ENCODE measurements at places on chromosomes 2 and 18. TPM values are rescaled to one million over a fixed set of nuclear protein-coding genes. Genes with fewer than 3 reads are reported as not detected.
A peak's percentile ranks its signal among the peaks of the same experiment; 100 is the strongest.

DNA sequence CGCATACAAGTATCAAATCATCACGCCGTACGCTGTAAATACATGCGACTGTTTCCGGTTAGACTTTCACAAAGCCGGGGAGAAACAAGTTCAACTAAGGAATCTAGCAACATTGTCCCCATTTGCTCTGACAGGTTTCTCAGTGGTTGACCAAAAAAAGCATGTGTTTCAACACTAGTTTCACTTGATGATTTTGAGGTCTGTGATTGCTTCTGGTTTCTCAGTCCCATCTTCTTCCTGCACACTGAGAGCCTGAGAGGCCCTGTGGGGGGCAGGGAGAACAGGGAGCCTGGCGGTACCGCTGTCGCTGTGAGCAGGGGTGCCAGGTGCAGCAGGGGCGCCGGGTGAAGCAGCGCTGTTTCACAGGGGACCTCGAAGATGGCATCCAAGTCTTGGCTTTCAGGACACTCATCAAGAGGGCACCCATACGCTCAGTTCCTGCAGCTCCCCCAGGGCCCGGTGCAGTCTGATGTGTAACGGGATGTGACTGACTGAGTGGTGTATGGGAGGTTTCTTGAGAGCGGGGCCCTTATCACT lies 270.9 kb downstream of the TWIST2 start:
- no peak for DNase-seq
- peaks cover 3% of the 10 kb centered on the region for H3K27me3 ChIP-seq
- peaks cover 9% of the 10 kb centered on the region for H3K4me1 ChIP-seq
- H3K4me3 ChIP-seq = peak overlapping the region; percentile 2
- H3K36me3 ChIP-seq = peaks cover 10% of the 10 kb centered on the region
- H3K27ac ChIP-seq = peak overlapping the region; percentile 3

DNA sequence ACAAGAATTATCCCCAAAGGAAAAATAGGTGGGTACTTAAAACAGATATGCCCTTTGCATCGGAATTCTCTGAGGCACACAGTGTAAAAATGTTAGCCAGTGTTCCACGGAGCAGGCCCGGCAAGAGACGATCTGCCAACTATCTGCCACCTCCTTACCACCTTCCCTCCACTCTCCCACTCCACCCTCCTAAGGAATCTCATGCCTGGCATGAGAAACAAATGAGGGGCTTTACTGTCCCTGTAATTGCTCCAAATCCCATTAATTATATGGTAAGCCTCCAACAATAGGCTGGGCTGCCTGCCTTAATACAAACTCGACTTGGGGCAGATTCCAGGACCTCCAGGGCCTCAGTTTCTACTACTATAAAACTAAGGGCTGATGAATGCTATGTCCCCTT lies 102.3 kb downstream of the ZBTB7C start:
- H3K4me3 ChIP-seq = no peak overlapping the region
- peaks cover 7% of the 10 kb centered on the region for H3K27me3 ChIP-seq
- DNase-seq = no peak
- no peak overlapping the region for H3K27ac ChIP-seq
- no peaks in the 10 kb centered on the region for H3K36me3 ChIP-seq
- no peaks in the 10 kb centered on the region for H3K4me1 ChIP-seq

GRCh38 chr2:54559006-54559445 lies 102.9 kb downstream of the SPTBN1 start:
- peaks cover 3% of the 10 kb centered on the region for H3K27me3 ChIP-seq
- no peak for DNase-seq
- H3K27ac ChIP-seq = peak overlapping the region; percentile 88
- H3K4me3 ChIP-seq = peak overlapping the region; percentile 90
- peaks cover 89% of the 10 kb centered on the region for H3K4me1 ChIP-seq

GRCh38 chr2:233142355-233142897 lies 82.3 kb downstream of the INPP5D start:
- no peaks in the 10 kb centered on the region for H3K27me3 ChIP-seq
- DNase-seq = peak; percentile 16
- H3K27ac ChIP-seq = peak overlapping the region; percentile 73
- no peak overlapping the region for H3K4me3 ChIP-seq

GRCh38 chr18:57846258-57846657 lies 43.1 kb upstream of the ATP8B1 start:
- H3K36me3 ChIP-seq = peaks cover 3% of the 10 kb centered on the region
- H3K4me3 ChIP-seq = no peak overlapping the region
- no peak for DNase-seq

DNA sequence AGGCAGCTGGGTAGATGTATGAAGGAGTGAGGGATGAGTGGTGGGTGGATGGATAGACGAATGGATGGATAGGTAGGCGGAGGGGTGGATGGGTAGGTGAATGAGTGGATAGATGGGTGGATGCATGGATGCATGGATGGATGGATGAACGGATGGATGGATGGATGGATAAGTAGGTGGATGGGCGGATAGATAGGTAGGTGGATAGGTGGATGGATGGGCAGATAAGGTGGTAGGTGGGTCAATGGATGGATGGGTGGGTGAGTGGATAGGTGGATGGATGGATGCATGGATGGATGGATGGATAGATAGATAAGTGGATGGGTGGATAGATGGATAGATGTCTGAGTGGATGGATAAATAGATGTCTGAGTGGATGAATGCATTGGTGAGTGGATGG lies 30.1 kb downstream of the MLPH start:
- H3K4me3 ChIP-seq = no peak overlapping the region
- H3K27ac ChIP-seq = no peak overlapping the region
- H3K27me3 ChIP-seq = no peaks in the 10 kb centered on the region
- DNase-seq = no peak
- H3K36me3 ChIP-seq = no peaks in the 10 kb centered on the region
- no peaks in the 10 kb centered on the region for H3K4me1 ChIP-seq

- H3K27ac ChIP-seq = no peak overlapping the region
- no peak overlapping the region for H3K4me3 ChIP-seq
- no peaks in the 10 kb centered on the region for H3K36me3 ChIP-seq
- no peak for DNase-seq
Observed at GRCh38 chr2:965640-966147, 15.0 kb downstream of the SNTG2 start.

GRCh38 chr18:23105581-23106219 lies 29.6 kb upstream of the CABLES1 start:
- H3K36me3 ChIP-seq = no peaks in the 10 kb centered on the region
- H3K4me3 ChIP-seq = no peak overlapping the region
- no peak for DNase-seq
- no peak overlapping the region for H3K27ac ChIP-seq
- H3K27me3 ChIP-seq = peaks cover 5% of the 10 kb centered on the region
- H3K4me1 ChIP-seq = no peaks in the 10 kb centered on the region

- H3K4me3 ChIP-seq = no peak overlapping the region
- no peaks in the 10 kb centered on the region for H3K4me1 ChIP-seq
- DNase-seq = no peak
- no peaks in the 10 kb centered on the region for H3K36me3 ChIP-seq
- peaks cover 2% of the 10 kb centered on the region for H3K27me3 ChIP-seq
Observed at GRCh38 chr18:11868230-11868629, 17.0 kb downstream of the CHMP1B start.

DNA sequence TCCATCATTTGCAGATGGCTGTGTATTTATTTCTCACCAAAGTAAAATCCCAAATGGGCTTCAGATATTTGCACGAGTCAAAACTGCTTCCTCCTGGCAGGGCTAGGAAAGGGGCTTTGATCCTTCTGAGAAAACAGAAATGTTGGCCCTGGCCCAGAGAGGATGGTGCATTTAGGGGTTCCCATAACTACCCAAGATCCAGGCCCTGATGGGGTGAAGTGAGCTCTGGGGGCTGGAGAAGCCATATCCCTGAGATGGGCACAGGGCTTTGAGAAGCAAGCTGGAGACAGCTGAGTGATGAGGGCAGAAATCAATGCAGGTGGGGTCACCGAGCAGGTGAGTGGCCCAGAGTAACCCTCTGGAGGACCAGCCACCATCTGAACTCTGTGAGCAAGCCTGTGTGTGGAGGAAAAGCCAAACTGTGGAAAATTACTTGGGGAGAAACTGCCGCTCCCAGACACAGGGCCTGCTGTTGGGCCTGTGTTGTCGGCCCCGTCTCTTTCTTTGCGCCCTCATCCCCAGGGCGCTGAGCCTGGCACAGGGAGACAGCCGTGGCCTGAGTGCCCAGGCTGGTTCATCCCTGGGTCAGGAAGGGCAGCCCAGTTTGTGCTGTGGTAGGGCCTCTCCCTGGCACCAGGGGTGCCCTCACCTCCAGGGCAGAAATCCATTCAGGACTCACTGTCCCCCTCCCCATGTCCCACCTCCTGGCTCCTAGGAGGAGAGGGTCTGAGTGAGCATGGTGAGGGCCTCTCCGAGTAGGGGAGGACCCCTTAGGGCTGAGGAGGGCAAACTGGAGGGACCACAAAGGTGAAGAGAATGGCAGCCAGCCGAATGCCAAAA lies 167.8 kb upstream of the HAAO start:
- no peak overlapping the region for H3K27ac ChIP-seq
- H3K4me3 ChIP-seq = no peak overlapping the region
- H3K4me1 ChIP-seq = no peaks in the 10 kb centered on the region
- DNase-seq = no peak
- H3K36me3 ChIP-seq = no peaks in the 10 kb centered on the region

DNA sequence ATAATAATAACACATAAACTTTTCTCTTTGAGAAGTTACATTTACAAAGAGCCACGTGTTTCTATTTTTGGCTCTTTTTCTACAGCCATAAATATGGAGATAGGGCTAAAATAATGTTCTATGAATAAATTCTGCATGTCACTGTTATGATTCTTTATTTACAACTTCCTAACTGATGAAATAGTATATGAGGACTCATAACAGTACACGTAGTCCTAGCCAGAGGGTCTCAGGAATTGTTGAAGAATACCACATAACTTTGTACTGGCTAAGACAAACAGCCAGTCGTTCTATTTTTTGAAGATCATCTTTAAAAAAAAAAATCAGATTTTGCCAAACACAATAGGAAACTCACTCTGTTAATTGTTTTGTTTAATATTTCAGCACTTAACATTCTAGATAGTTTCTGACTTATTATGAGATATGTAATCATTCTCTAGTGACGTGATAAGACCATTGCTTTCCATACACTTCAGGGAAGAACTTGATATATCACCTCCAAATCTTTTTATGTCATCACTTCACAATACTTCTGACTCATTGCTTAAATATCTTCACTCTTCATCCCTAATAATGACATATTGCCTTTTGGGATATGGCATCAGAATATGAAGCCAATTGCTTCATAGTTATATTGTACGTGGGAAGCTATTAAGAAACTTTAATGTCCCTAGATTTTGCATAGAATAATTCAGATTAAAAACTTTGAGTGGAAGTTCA lies 256.1 kb downstream of the XIRP2 start:
- H3K27me3 ChIP-seq = peaks cover 3% of the 10 kb centered on the region
- H3K27ac ChIP-seq = no peak overlapping the region
- no peak for DNase-seq
- H3K36me3 ChIP-seq = no peaks in the 10 kb centered on the region

GRCh38 chr2:226868331-226869162 lies 32.7 kb downstream of the RHBDD1 start:
- no peak for DNase-seq
- peaks cover 12% of the 10 kb centered on the region for H3K4me1 ChIP-seq
- no peak overlapping the region for H3K27ac ChIP-seq
- H3K36me3 ChIP-seq = peaks cover 37% of the 10 kb centered on the region
- H3K4me3 ChIP-seq = no peak overlapping the region
- H3K27me3 ChIP-seq = no peaks in the 10 kb centered on the region

DNA sequence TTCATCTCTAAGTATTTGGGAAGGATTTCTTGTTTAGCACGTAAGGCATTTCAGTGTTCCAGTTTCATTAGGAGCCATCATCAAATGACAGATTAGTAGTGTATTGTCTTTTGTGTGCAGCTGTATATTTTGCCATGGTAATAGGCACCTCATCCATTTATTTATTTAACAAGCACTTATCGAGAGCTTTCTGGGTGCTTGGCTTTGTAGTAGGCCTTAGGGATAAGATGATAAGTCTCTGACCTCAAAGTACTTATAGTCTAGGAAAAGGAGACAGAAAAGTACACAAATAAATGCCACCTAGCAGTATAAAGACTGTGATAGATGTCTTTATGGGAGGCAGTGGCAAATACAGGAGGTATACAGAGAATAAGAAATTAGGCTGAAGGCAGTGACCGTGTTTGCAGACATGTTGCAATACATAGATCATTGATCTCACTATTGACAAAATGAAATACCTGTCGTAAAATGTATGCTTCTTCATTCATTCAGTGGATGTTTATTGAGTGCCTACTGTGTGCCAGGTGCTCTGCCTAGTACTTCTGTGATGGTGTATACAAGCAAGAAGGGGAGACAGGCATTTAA lies 265.9 kb downstream of the SETBP1 start:
- DNase-seq = no peak
- peaks cover 6% of the 10 kb centered on the region for H3K36me3 ChIP-seq
- peaks cover 2% of the 10 kb centered on the region for H3K27me3 ChIP-seq
- no peak overlapping the region for H3K4me3 ChIP-seq
- no peaks in the 10 kb centered on the region for H3K4me1 ChIP-seq

- no peak for DNase-seq
- H3K36me3 ChIP-seq = peaks cover 17% of the 10 kb centered on the region
- H3K27ac ChIP-seq = no peak overlapping the region
Observed at GRCh38 chr2:24675338-24675737, 117.9 kb downstream of the PTRHD1 start.

YPEL5 gene
- total RNA-seq = 27.3 TPM

RHBDD1 gene
- total RNA-seq = 48.0 TPM

OTOF gene
- total RNA-seq = 6.9 TPM

RSAD2 gene
- 2.4 TPM for total RNA-seq

All from activated T-helper 1 cell treated with anti-CD3 and anti-CD28 coated beads, Interleukin-12 subunit alpha, Interleukin-12 subunit beta, Interleukin-2, Interleukin-4 antibody, amounts not matched to agents 30 ng/mL and 10 ng/mL and 1 ng/mL, durations not matched to agents 14 hours and 24 hours and 36 hours (primary cell).